Fibroblast of lung (primary cell): ENCODE measurements at places on chromosomes 5 and 9. TPM values are rescaled to one million over a fixed set of nuclear protein-coding genes. Genes with fewer than 3 reads are reported as not detected.

Gene C9orf153
- total RNA-seq: 0.17 and 0.51 TPM in 2 replicates

DNA sequence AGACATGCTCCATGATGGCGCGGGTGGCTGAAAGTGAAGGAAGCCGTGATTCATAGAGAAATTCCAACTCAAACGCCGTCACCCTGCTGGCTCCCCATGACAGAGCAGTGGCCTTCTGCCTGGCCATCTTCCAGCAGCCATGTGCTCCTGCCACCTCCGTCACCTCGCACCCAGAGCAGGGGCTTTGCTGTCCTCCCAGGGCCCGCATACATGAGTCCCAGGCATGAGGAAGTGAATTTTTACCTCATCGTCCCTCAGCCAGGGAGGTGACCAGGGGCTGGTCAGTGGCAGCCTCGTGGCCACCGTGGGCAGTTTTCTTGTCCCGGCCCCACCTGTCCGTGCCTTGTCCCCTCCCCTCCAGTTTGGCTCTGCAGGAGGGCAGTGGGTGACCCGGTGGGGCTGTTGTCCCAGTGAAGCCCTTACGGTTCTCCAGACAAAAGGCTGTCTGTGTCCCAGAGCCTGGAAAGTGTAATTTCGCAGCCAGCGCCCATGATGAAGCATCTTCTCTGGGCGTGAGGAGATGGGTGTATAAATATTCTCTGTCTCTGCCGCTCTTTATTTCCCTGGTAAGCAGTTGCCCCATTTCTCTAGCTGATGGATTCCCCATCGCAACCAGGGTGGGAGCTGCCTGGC, 124.0 kb upstream of the LMX1B start:
- no peaks in the 10 kb centered on the region for H3K4me1 ChIP-seq
- H3K27me3 ChIP-seq: no peaks in the 10 kb centered on the region
- DNase-seq: no peak
- no peak overlapping the region for H3K4me3 ChIP-seq
- H3K27ac ChIP-seq: no peak overlapping the region
- H3K36me3 ChIP-seq: no peaks in the 10 kb centered on the region

GRCh38 chr9:13960011-13960765, 353.8 kb downstream of the NFIB start:
- no peaks in the 10 kb centered on the region for H3K36me3 ChIP-seq
- no peaks in the 10 kb centered on the region for H3K4me1 ChIP-seq
- no peak overlapping the region for H3K4me3 ChIP-seq

DNA sequence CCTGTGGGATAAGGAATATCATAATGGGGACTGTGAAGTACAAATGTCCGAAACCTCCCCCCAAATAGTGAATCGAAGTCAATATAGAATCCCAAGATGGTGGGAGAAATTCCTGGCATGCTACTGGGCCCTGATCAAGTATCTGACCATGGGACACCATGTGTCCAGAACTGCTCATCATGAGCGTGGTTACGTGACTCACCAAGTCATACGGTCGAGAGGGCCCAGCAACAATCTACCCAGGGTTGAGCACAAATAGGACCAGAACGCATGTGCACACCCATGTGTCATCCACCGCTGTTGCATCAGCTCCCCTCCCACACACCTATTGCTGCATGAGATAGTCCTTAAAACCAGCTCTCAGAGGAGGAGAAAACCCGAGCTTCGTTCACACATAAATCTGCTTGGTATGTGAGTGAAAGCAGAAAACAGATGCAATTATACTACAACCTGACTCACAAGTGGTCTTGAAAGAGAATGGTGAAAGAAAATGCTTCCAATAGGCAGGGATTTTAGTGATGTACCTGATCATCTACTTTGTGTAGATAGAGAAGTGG, 353.2 kb downstream of the CWC27 start:
- H3K4me1 ChIP-seq: peaks cover 8% of the 10 kb centered on the region
- H3K4me3 ChIP-seq: no peak overlapping the region
- no peaks in the 10 kb centered on the region for H3K36me3 ChIP-seq
- DNase-seq: peak; percentile 94

DNA sequence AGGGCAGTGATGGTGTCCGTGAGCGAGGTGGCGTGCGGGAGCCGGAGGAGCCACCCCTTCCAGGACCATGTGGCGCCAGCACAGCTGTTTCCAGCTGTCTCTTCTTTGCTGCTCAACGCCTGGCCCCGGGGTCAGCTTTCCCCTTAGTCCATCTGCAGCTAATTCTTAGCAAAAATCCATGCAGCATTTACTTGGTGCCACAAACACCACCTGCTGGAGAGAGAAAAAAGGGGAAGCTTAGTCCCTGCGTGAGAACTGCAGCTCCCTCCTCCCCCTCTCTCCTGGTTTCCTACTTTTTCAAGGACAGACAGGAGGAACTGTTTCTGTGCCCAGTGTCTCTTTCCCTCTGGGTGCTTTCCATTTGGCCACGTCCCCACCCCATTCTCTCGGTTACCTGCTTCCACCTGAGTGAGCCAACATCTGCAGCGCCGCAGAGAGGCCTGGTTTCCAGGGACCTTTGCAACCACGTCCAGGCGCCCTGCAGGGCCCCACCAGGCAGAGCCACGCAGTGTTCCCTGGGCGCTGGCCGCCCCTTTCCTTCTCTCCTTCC, 3.4 kb downstream of the SLC6A19 start:
- no peak overlapping the region for H3K4me3 ChIP-seq
- no peaks in the 10 kb centered on the region for H3K36me3 ChIP-seq
- peak; percentile 10 for DNase-seq

- no peak for DNase-seq
- no peak overlapping the region for H3K4me3 ChIP-seq
- H3K27me3 ChIP-seq: no peaks in the 10 kb centered on the region
- peaks cover 6% of the 10 kb centered on the region for H3K4me1 ChIP-seq
Measured at GRCh38 chr5:7325975-7326913, 69.7 kb upstream of the ADCY2 start.

Gene SLC44A1
- total RNA-seq: 36.2 and 54.2 TPM in 2 replicates

DNA sequence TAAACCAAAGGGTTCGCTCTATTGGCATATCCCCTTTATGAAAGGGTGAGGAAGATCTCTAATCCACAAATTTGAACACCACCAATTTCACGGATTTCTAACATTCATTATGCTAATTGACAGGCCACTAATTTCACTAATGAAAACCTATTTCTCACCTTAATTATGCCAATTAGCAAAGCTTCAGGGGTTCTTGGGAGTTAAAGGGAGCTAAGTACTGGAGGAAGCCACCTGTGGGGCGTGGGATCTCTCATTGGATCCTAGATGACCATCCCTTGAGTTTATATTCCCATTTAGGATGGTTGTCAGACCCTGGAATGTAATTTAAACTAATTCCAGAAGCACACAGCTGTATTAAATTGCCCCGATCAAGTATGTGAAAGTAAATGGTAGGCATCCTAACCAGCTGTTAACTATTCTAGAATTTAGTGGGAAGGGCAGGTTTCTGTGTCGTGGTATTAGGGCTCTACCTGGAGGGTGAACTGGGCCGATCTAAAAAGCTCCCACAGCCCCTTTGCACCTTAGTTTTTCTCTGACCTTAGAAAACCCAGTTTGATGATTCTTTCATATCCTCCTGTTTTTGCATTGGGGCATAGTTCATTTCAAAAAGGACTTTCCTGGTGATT, 77.1 kb downstream of the C9orf152 start:
- peaks cover 52% of the 10 kb centered on the region for H3K4me1 ChIP-seq
- no peak overlapping the region for H3K4me3 ChIP-seq
- no peaks in the 10 kb centered on the region for H3K36me3 ChIP-seq
- H3K27ac ChIP-seq: no peak overlapping the region
- H3K27me3 ChIP-seq: no peaks in the 10 kb centered on the region
- no peak for DNase-seq

DNA sequence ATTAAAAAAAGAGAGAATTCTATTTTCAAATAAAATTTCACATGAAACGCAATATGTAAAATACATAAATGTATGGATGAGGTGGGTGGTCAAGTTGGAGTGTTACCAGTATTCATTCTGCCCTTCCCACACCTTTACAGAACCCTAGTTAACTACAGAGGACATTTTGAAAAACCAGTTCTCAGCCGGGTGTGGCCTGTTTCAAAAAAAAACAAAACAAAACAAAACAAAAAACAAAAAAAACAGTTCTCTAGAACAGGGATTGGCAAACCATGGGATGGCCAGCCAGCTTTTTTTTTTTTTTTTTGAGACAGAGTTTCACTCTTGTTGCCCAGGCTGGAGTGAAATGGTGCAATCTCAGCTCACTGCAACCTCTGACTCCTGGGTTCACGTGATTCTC, 28.4 kb upstream of the HK3 start:
- H3K36me3 ChIP-seq: no peaks in the 10 kb centered on the region
- no peak overlapping the region for H3K4me3 ChIP-seq
- DNase-seq: no peak

Gene CDKN2A
- total RNA-seq: 10.8 and 19.2 TPM in 2 replicates

GRCh38 chr9:117021906-117022305, 334.8 kb downstream of the TRIM32 start:
- no peak overlapping the region for H3K4me3 ChIP-seq
- no peaks in the 10 kb centered on the region for H3K27me3 ChIP-seq
- DNase-seq: no peak

- H3K27me3 ChIP-seq: no peaks in the 10 kb centered on the region
- H3K4me1 ChIP-seq: peaks cover 7% of the 10 kb centered on the region
- no peak overlapping the region for H3K27ac ChIP-seq
- no peak overlapping the region for H3K4me3 ChIP-seq
Measured at GRCh38 chr5:141940695-141941271, 17.1 kb downstream of the DELE1 start.

DNA sequence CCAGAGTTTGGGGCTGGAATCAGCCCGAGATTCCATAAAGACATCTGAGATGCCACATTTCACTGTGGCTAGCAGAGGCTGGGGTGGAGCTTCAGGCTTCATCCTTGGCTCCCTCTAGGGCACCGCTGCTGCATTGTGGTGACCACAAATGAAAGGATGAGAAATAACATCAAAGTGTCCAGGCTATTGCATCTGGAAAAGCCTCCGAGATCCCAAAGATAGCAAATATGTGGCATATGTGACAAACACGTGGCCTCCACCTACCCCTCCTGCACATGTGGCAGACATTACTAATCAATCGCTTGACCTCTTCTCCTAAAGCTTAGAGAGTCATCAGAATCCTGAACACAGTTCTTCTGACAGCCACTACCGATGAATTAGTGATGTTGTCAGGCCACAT, 4.5 kb downstream of the SPARC start:
- H3K4me3 ChIP-seq: peak overlapping the region; percentile 15
- H3K4me1 ChIP-seq: peaks cover 42% of the 10 kb centered on the region
- no peaks in the 10 kb centered on the region for H3K27me3 ChIP-seq
- DNase-seq: peak; percentile 51
- H3K36me3 ChIP-seq: peaks cover 5% of the 10 kb centered on the region

Gene LCN15
- not detected in 2 replicates for total RNA-seq

Gene EGR1
- 7.2 and 8.8 TPM in 2 replicates for total RNA-seq

DNA sequence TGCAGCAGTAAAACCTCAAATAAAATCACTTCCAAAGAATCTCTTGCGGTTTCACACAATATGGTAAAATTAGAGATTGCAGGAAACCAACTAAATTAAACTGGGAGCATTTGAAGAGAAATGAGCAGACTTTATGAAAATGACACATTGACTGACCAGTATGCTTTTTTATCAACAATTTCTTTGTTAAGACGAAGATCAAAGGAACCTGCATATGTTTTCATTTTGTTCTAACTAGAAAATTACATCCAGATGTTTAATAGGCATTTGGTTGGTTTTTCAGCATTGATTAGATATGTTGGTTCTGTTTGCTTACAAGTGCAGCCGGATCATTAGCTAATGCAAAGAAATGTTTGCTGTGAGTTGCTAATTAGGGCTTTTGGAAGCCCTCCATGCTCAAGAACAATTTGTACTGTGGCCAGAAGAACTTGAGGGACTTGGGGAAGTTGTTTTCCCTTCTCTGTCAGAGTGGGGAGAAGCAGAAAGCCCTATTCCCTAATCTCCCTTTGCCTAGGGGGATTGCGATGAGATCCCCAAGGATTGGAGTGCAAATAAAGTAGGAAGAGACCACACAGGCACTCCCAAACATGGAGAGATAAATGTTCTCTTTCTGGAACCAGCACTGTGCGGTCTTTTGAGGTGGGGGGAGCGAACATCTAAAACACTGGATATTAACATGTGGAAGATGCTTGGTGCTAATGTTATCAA, 4.5 kb upstream of the TLE1 start:
- peaks cover 10% of the 10 kb centered on the region for H3K4me1 ChIP-seq
- no peak overlapping the region for H3K4me3 ChIP-seq
- H3K27me3 ChIP-seq: no peaks in the 10 kb centered on the region
- peak; percentile 77 for DNase-seq
- no peaks in the 10 kb centered on the region for H3K36me3 ChIP-seq
- no peak overlapping the region for H3K27ac ChIP-seq

GRCh38 chr9:136262671-136263178, 17.1 kb upstream of the QSOX2 start:
- no peak for DNase-seq
- no peaks in the 10 kb centered on the region for H3K27me3 ChIP-seq
- H3K27ac ChIP-seq: no peak overlapping the region
- no peaks in the 10 kb centered on the region for H3K4me1 ChIP-seq
- no peaks in the 10 kb centered on the region for H3K36me3 ChIP-seq

Gene TYRP1
- total RNA-seq: 0.17 TPM in 1 of 2 replicates, not detected in the other

Gene PCDHGA2
- total RNA-seq: 2.8 and 4.5 TPM in 2 replicates

Gene PRUNE2
- total RNA-seq: 44.9 and 95.6 TPM in 2 replicates

DNA sequence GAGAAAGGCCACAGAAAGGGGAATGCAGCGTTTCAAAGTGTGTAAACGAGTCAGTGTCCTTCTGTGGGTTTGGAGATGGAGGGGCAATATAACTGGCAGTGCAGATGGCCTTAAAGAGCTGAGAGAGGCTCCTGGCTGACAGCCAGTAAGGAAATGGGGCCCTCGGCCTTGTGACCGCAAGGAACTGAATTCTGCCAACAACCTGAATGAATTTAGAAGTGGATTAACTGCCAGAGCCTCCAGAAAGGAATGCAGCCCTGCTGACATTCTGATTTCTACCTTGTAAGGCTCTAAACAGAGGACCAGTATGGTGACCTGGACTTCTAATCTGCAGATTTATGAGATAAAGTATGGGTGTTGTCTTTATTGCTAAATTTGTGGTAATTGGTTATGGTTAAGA, 17.5 kb upstream of the NREP start:
- H3K27me3 ChIP-seq: no peaks in the 10 kb centered on the region
- no peak overlapping the region for H3K27ac ChIP-seq
- peak; percentile 93 for DNase-seq
- no peak overlapping the region for H3K4me3 ChIP-seq

Gene CCL27
- 0.26 TPM in 1 of 2 replicates, not detected in the other for total RNA-seq
